GM03348 (cell line): ENCODE measurements at places on chromosomes 5 and 9.

DNA sequence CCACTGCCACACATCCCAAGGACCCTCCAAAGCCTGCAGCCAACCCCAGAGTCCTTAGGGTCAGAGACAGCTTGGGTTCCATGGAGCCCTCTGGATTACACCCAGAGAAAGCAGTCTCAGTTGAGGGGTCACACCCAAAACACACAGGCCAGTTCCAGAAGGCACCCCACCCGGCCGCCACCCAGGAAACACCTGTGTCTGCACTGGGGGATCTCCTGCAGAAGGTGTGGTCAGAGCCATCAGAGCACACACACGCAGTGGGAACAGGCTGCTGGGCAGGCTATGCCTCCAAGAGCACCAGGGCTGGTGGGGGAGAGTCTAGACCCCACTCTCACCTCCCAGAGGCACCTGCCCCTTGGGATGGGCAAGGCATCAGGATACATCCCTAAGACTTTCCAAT is 27.3 kb downstream of the NIPAL4 start:
- DNase-seq, result no peak

DNA sequence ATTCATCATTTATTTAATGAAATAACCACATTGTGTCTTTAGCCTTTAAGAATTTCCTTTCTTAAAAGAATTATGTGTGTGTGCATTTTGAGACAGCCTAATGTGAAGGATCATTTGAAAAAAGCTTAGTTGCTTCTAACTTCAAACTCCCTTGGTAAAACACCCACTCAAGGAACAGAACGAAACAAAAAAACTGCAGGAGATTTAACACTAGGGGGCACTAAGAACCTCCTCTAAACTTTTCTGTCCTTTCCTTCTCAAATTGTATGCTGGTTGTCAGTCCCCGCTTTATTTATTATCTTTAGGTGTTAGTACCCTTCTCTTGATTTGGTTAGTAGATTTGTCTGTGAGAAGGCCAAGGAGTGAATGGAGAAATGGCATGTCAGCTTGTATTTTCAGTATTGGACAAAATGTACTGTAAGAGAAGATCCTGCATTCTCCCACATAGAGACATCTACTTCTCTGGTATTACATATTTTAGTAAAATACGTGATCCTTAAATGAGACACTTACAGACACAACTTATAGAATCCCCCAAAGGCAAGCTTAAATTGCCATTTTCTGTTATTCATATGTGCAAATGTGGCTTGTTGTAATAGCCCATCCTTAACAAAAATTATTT is 229.7 kb downstream of the MRPS30 start:
- peak; percentile 37 for DNase-seq

DNA sequence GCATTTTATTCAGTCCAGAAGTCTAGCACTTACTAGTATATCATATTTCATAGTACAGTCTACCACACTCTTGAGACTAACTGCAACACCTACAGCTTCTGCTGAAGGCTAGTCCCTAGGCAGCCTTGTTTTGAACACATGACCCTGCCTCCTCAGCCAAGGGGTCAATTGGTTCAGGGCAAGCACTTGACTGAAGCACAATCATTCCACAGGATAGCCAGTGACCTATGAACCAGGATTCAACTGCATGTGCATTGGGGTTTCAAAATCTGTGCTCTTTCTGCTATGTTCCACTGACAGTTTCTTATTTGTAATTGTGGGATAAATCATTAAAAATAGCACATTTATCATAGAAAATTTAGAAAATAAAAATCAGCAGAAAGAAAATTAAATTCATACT is 186.8 kb downstream of the TMEM161B start:
- DNase-seq, result no peak

DNA sequence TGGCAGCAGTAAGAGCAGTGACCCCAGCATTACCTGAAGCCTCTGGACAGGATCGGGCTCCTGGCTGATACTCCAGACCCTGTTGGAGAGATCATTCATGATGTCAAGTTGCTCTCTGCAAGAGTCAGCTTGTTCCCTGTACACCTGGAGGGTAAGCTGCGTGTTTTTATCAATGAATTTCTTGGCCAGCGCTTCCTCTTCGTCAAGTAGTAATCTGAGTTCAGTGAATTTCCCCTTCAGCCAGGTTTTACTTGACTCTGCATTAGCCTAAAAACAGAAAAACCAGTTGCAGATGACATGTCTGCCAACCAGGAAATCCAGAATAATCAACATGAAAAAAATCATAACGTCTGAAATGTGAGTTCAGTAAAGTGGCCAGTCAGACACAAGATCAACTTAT is 19.1 kb downstream of the TRIM14 start:
- DNase-seq, result no peak

DNA sequence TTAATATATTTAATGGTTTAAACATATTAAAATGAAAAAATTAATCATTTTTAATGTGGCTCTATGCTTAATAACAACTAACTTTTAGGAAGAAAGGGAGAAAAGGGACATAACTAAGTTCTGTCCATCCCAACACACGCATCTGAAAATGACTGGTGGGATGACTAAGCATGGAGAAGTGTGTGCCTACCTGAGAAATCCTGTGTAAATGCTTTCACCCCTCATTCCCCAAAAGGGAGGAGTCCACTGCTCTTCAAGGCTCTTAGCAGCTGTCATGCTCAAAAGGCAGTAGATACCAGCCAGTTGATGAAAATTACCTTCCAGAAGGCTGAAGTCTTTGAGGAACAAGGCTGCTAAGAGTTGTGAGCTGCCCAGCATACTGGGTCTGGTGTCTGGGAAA is 130.9 kb downstream of the NFIB start:
- DNase-seq, result no peak

DNA sequence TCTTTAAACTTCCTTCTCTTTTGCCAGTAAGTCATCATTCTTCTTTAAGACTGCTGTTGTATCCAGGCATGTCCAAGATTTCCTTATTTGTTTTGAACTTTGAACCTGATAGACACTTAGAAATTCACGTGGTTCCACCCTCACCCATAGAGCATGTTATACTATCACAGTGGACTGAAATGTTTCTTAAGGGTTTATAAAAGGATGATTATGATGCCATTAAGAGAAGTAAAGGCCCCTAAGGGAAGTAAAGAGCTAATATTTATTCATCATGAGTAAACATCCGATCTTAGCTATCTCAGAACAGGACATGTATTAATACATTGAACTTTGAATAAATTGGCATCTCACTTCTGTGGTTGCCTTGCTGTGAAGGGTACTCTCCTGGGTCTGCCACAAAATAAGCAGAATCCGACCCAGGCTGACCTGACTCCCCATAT is 49.8 kb downstream of the PRKACG start:
- no peak for DNase-seq

- DNase-seq, result no peak
Observed at GRCh38 chr5:139985290-139985689, 57.8 kb downstream of the NRG2 start.

DNA sequence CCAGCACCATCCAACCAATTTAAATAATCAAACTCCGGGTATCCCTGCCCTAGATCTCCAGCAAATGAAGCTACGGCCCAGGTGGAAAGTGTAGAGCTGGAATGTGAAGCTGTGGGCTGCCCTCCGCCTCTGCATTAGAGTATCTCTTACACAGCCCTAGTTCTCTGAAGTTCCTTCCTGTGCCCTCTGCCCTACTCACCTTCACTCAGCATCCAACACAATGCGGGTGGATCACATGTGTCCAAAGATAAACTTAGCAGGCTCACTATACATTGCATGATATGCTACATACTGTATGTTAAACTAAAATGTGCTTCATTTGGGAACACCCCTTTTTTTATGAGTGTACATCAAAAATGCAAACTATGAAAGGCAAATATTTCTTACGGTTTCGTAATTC is 70.0 kb upstream of the RAD23B start:
- no peak for DNase-seq

DNA sequence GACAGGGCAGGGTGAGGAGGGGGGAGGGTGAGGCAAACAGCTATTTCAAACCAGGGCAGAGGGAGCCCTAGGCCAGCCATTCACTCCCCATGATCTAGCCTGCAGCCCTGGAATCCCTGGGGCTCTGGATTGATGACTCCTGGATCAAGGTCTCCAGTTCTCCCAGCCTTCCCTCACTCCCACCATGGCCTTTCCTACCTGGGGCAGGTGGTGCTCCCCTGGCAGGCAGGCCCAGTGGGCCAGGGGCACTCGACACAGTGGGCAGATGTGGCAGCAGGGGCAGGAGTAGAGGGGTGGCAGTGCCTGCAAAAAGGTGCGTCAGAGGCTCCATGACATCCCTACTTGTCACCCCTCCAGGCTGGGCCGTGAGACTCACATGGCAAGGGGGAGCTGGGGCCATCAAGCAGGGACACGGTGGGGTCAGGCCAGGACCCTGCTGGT is 6.0 kb downstream of the KIF12 start:
- no peak for DNase-seq

- no peak for DNase-seq
Observed at GRCh38 chr5:175728885-175729828, 71.3 kb downstream of the HRH2 start.
